ENCODE measurements at places on chromosomes 12 and 14. TPM values are rescaled to one million over a fixed set of nuclear protein-coding genes. Genes with fewer than 3 reads are reported as not detected.

DNA sequence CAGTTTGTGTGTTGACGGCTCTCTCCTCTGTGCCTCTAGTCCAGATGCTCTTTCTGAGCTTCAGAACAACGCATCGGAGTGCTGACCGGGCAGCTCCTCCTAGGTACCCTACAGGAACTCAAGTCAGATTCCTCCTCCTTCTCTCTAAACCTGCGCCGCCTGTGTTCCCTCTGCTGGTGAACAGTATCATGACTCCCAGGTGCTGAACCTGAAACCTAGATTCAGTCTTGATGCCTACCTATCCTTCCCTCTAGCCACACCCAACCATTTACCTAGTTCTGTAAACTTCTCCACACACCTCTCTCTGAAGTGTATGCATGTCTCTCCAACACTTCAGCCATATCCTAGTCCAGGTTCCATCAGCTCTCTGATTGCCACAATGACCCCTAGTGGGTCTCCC lies 112.7 kb downstream of the EFCAB11 start:
- DNase-seq = no peak

Gene CLEC4C
- not detected for polyA plus RNA-seq

GRCh38 chr14:62003701-62004100 lies 241.5 kb downstream of the SNAPC1 start:
- no peak for DNase-seq

Gene SLC38A1
- polyA plus RNA-seq = 61.3 TPM

Gene EXOC3L4
- 1.5 TPM for polyA plus RNA-seq

DNA sequence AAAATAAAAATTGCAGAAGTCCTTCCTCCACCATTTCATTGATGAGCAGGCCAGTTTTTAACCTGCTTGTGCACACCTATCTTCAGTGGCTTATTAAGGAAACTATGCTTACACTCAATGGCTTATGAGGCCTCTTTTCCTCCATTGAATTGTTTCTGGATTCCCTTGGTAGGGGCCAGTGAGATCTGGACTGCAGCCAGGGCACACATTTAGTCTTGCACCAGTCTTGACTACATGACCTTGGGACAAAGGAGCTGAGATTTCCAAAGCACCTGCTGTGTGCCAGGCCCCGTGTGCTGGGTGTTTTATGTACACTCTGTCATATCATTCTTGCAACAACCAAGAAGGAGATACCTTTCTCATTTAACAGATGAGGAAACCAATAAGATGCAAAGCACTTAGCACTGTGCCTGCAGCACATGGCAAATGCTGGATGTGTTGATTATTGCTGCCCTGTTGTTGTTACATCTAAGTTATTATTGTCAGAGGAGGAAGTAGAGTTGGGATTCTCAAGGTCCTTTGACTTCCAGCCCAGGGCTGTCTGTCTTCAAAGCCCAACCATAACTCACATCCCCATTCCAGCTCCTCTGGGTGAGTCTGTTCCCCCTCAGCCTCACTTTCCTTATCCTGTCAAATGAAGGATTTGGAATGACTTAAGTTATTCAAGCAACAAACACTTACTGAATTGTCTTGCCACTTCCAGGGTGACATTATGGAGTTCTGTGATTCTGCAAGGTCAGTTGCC lies 31.6 kb upstream of the RIN3 start:
- DNase-seq = no peak

GRCh38 chr12:20572451-20572850 lies 122.7 kb upstream of the SLCO1C1 start:
- no peak for DNase-seq

- DNase-seq = no peak
Measured at GRCh38 chr14:35347323-35348043, 55.3 kb downstream of the PSMA6 start.

DNA sequence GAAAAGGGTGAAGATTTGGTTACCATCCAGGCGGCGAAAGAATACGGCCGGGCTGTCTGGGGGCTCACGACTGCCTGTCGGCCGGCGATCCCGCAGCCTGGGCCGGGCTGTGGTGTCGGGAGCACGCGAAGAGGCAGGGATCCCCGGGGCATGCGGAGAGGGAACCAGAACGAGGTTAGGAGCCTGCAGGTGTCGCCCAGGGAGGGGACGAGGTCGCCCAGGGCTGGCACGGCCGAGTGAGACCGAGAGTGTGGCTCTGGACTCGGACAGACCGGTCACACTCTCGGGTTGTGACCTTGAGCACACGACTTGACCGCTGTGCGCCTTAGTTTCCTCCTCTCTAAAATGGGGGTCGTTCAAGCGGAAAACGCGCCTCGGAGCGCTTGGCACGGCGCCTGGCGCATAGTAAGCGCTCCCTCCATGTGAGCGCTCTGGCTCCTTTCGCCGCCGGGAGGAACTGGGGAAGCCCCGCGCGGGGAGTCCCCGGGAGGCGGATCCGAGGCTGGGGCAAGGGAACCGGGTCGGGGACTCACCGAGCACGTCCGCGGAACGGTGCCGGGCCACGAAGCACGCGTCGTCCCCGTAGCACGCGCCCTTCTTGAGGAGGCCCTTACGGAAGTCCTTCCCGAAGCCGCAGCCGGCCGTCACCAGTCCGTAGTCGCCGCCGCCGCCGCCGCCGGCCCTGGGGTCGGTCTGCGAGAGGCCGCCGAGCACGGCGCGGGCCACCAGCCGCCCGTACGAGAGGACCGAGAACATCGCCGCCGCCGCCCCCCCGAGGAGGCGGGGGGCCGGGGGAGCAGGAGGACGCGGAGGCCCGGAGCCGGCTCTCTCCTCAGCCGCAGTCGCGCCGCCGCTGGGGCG lies 612 bp downstream of the PPTC7 start:
- DNase-seq = no peak

Gene LMNTD1
- polyA plus RNA-seq = 0.17 TPM

GRCh38 chr14:101625336-101626097 lies 64.2 kb downstream of the DIO3 start:
- no peak for DNase-seq

DNA sequence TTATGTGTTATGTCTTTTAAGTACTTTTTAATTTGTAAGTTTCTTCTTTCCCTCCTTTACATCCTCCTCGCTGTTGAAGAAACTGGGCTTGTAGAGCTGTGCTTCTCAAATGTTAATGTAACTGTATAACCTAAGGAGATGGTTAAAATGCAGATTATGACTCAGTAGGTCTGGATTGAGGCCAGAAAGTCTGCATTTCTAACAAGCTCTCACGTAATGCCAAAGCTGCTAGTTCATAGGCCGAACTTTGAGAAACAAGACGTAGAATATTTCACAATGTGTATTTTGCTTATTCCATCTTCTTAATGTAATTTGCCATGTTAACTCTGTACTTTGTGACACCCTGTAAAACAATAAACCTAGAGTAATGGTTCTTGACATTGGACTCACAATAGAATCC lies 193.3 kb upstream of the SYT1 start:
- DNase-seq = no peak

Gene CCDC196
- 0.14 TPM for polyA plus RNA-seq

- no peak for DNase-seq
Measured at GRCh38 chr14:81519200-81520011, 14.2 kb downstream of the SEL1L start.

GRCh38 chr14:104283197-104284106 lies 145.1 kb downstream of the KIF26A start:
- peak; percentile 27 for DNase-seq

DNA sequence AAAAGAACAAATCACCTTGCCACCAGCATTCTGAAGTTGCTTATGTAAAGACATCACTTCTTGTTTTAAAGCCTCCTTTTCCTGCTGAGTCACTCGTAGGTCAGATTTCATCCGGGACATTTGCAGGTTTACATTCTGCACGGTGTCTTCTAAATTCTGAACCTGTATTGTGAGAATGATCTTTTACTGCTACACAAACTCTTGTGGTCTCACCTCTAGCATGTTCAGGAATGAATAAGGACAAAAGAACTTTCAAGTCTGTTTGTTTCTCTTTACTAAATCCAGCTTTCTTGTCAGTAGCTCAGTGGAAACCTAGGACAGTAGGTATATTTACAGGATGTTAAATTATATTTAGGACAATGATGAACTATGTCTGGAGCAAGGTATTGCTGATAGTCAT lies 73.5 kb upstream of the SAV1 start:
- no peak for DNase-seq

DNA sequence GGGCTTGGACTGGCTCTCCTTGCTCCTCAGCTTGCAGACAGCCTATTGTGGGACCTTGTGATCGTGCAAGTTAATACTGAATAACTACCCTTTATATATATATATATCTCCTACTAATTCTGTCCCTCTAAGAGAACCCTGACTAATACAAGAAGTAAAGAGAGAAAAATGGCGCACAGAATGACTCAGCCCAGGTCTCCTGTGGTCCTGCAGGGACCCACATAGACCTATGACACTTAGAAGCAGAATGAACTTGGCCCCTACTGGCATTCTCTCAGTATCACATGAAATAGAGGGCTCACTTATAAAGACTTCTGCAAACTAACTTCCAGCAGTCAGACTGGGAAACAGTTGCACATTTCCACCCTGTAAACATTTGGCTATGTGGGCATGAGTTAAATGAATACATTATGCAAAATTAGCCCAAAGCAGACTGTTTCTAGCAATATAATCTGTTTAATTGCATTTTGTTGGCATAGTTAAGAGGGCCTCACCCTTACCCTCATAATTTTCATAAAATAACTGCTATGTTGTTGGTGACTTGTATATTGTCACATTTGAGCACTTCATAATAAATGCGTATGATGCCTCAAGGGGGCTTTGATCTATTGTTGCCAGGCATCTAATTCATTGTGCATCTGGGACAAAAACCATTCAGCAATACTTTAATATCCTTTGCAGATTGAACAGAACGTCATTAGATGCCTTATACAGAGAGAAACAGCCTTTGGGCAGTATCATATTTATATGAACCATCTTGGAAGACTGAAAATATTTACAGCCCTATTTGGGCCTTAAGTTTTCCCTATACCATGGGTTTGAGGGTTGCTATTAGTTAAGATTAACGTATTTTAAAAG lies 349.7 kb upstream of the DIO2 start:
- DNase-seq = no peak

Gene GPR137C
- polyA plus RNA-seq = 8.0 TPM

DNA sequence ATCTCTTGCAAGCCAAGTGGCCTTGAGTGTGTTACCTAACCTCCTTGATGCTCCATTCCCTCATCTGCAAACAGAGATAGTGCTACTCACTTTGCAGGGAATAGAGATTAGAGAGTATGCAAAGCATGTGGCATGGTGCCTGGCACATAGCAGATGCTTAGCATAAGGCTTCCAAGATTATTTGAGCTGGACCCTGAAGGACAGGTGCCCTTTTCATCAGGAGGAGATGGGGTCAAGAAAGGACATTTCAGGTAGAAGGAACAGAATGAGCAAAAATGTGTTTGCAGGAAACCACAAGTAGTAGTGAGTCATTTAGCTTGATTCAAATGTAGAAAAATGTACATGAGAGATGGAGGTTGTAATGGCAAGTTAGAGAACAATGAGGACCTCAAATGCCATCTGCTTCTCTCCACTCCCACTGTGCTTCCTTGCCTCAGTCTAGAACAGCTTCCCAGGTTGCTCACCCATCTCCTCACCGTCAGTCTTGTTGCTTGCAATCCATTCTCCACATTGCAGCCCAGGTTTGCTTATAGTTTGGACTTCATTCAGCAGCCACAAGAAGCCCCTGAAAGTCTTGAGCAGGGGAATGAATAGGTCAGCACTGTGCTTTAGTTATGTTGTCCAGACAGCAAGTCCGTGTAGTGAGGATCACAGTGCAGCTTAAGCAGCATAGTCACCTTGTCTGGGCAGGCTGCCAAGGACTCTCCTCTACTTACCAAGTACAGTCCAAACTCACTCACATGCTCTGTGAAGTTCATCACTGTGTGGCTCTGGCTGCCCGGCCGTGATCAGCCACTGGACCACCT lies 536.3 kb upstream of the CCDC196 start:
- no peak for DNase-seq

- no peak for DNase-seq
Measured at GRCh38 chr12:130879212-130879686, 7.4 kb downstream of the RAN start.

Gene PPFIA2
- 3.5 TPM for polyA plus RNA-seq

DNA sequence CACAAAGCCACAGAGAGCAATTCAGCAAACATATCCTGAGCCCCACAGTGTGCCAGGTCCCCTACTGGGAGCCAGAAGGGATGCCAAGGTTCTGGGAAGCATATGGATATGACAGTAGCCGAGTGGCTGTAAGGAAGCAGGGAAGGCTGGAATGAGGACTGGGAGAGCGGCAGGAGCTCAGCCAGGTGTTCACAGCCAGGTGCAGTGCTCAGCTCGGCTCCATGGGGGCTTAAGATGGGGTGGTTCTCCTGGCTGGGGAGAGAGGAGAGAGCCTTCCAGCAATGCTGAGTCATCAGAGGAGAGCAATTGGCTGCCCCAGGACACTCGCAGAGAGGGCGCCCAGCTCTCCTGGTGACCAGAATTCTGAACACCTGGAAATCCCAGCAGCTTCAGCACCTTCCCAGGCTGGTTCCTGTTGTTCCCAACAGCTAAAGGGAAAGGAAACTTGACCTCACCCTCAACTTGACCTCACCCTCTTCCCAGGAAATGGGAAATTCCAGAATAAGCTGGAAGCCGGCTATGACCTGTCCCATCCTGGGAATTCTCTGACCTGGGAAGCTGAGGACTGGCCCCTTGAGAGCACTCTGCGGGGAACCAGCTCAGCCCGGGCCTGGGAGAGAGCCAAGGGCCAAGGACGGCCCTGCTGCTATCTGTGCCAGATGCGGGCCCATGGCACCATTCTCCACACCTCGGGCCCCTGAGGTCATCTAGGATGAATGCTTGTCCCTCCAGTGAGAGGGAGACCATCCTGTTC lies 34.6 kb downstream of the SLC6A12 start:
- DNase-seq = no peak

- DNase-seq = no peak
Measured at GRCh38 chr12:93315385-93315906, 62.3 kb upstream of the NUDT4 start.

DNA sequence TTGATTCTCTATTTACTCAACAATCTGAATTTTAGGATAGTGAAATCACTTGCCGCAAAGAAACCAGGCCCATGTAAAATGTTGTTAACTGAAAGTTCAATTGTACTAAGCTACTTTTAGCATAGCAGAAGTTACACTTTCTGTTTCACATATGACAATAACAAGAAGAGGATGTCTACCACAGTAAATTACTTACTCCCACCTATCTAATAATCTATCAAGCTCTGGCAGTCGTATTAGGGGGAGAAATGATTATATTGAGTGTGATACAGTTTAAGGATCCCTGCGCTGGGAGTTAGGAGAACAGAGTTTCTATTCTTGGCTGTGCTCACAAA lies 66.5 kb upstream of the CAND1 start:
- DNase-seq = no peak

DNA sequence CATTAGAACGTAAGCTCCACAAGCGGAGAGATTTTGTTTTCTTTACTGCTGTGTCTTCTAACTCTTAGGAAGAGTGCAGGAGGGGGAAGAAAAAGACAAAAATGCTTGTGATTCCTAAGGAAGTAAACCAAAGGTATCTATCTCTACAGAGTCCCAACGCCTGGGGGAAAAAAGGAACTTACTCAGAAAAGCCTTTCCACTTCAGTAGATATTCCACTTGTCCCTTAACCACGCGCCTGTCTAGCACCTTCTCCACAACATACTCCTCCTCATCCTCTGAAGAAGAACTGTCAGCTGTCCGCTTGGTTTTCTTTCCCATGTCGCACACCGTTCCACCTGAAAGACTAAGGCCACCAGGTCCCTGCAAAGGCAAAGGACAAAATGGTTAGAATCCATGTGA lies 22.6 kb downstream of the CBX5 start:
- DNase-seq = no peak

GRCh38 chr14:94682736-94683135 lies 70.5 kb downstream of the SERPINA3 start:
- DNase-seq = no peak

Measured in right renal pelvis (tissue), 4 donors.